ENCODE measurements at places on chromosomes 11 and 22.
A peak's percentile ranks its signal among the peaks of the same experiment; 100 is the strongest.

DNA sequence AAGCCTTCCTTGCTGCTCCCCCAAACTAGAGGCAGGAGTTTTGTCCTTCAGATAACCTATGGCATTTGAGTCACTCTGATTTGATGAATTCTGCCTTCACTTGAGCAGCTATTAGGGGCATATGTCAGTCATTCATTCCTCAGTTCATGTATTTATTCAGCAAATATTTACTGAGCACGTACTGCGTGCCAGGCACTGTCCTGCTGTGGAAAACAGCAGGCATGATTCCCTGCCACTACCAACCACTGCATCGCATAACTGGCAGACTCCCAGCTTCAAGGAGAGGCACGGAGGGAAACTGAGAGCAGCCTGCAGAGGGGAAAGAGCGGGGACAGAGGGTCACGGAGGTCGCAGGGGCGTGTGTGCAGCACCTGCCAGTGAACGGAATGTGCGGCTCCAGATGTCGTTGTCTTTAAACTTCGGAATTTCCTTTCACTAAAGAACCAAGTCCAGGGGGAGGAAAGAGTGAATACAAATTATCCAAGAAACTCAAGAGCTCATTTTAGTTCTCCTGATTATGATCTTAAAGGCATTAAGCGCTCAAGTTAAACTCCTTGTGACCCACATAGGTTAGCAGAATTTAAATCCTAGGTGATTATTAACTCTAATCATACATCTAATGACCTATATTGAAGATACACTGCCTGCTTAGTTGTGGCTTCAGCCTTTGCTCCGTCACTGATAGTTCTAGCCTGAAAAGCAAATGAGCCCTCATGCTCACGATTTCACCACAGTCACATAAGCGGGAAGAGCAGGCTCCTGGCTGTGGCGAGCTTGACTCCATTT lies 12.6 kb downstream of the PPARA start:
- no peak for DNase-seq

GRCh38 chr22:24599514-24599913 lies 3.5 kb upstream of the GGT1 start:
- no peak for DNase-seq

DNA sequence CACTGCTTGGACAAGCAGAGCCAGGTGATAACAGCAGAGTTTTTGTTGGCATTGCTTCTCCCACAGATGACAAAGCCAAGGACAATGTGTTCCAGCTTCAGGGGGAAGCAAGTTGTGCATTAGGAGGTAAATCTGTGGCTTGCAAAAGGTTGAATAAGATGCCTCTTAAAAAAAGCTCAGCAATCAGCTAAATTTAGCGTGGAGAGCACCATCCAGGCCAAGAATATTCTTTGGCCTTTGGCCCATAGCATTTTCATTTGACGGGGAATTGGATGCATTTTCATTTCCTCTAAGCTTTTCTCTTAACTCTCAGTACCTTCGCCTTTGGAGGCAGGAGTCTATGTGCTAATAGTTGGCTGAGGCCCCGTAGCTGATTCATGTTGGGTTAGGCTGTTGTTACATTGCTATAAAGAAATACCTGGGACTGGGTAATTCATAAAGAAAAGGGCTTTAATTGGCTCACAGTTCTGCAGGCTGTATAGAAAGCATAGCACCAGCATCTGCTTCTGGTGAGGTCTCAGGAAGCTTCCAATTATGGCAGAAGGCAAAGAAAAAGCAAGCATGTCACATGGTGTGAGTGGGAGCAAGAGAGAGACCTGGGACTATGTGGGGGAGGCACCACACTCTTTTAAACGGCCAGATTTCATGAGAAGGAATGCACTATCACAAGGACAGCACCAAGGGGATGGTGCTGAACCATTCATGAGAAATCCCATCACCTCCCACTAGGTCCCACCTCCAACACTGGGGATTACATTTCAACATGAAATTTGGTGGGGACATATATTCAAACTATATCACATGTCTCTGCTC lies 350.1 kb upstream of the C11orf87 start:
- peak; percentile 14 for DNase-seq

DNA sequence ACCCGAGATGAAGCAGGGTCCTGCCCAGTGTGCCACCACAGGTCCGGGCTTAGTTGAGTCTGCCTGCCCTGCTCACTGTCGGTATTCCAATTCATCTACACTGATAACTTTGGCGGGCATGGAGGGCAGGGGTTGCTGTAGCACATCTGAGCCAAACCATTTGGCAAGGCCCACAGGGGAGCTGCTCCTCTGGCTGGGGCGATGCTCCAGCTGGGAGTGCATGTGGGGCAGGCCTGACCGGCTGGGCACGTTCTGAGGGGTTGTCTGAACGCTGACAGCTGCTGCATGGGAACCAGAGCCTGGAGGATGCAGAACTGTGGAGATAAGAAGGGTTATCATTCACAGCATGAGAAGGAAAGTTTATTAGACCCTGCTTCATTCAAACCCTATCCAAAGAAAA lies 40.4 kb downstream of the DRG1 start:
- DNase-seq = no peak

- no peak for DNase-seq
Observed at GRCh38 chr11:62264004-62264403, 6.0 kb upstream of the SCGB2A2 start.

GRCh38 chr11:1943977-1944376 lies 3.2 kb upstream of the MRPL23 start:
- no peak for DNase-seq

DNA sequence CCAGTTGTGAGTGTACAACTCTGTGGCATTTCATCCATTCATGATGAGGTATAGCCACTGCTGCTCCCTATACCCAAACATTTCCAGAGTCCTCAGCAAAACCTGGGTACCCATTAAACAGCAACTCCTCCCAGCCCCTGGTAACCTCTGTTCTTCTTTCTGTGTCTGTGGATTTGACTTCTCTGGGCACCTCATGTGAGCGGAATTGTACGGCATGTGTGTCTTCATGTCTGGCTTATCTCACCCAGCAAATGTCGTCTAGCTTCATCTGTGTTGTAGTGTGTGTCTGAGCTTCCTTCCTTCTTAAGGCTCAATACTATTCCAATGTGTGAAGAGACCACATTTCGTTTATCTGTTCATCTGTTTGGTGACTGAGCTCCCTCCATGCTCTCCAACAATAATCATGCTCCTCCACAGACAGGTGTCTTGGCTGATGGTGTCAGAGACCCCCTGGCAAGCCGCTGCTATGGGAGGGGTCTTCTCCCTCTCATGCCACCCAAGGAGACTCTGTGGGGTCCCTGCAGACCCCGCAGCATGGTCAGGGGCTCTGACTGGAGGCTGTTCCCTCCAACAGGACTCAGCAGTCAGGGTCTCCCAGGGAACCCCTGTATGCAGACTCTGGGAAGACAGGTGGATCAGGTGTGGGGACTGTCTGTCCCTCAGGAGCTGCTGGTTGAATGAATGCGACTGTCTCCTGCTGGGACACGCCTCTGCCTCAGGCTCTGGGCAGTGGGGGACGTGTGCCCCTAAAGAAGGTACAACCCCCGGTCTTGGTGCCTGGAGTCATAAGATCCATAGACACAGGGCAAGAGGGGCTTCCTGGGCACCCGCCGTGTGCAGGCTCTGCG lies 52.7 kb downstream of the SMIM38 start:
- DNase-seq = no peak

DNA sequence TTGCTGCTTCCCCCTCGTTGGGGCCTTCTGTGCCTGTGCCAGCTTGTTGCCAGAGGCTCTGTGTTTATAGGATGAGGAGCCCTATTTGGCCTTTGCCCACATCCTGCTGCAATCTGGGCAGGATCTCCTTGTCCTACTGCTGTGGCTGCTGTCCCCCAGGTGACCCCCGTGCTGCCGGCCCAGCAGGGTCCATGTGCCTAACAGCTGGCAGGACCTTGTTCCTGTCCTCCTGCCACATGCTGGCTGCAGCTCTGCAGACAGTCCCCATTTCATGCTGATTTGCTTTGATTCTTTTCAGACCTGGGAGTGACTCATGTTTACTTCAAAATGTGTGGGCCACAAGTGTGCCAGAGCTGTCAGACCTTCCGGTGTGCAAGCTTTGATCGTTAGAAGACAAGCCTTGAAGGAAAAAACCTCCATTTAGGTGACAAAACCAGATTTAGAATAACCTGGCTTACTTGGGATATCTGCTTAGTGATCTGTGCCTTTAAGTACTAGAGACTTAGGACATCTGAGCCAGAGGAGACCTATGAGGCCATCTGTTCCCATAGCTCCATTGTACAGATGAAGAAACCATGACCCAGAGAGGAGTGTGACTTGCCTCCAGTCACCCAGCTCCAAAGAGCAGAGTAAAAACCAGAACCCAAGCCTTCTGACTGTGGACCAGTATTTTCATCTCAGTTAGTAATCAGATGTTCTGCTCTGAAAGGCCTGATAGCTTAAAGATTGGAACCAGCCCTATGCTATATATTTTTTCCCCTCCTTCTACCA lies 11.1 kb downstream of the NAV2 start:
- DNase-seq = peak; percentile 38

GRCh38 chr11:9192561-9192960 lies 72.6 kb downstream of the DENND5A start:
- no peak for DNase-seq

DNA sequence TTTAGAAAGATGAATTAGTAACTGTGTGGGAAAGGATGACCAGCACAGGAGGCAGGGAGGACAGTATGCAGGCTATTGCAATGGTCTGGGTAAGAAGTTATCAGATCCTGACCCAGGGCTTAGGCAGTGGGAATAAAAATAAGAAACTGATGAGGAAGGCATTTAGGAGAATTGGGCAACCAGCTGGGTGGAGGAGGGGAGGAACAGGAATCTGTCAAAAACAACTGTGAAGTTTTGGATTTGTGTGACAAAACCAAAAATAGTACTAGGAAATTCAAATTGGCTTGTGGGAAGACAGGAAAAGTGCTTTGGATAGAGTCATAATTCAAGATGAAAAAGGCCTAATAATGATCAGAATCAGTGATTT lies 27.9 kb downstream of the MMP13 start:
- no peak for DNase-seq

- DNase-seq = no peak
Observed at GRCh38 chr22:37893583-37893983, 12.5 kb upstream of the MICALL1 start.

- DNase-seq = peak; percentile 9
Observed at GRCh38 chr11:102704841-102705240, 728 bp downstream of the MMP27 start.

DNA sequence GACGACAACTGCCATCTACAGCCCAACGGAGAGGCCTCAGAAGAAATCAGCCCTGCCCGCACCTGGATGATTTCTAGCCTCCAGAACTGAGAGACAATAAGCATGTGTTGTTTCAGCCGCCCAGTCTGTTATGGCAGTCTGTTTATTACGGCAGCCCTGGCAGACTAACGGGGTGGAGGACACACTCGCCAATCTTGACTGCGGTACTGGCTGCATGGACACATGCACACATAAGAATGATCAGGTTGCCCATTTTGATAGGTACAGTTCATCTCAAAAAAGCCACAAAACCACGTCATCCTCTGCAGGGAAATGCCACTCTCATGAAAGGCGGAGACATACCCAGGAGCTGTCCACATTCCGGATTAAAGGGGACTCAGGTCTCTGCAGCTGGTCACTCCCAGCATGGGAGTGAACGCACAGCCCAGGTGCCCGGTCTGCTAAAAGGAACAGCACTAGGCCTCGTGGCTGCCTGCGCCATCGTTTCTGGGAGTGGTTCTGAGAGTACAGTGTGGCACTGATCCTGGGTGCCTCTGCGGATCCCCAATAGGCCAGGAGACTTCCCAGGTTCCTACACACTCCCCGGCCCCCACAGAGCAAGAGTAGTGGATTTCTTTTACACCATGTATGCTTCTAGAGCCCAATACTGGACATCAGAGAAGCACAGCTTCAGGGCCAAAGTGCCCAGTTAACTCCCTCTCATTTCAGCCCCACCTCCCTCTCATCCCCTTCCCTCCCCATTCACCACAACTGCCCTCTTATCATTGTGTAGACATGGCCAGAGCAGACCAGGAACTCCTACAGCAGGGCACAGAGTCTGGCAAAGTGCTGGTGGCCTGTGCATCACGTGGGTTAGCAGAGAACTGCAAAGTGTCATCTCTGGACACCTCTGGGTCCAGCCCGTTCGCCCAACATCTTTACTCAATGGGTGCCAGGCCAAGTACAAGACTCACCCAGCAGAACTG lies 11.7 kb upstream of the COMT start:
- DNase-seq = no peak

Measured in AG08395 (cell line).